GM23338 (cell line): ENCODE measurements at places on chromosomes 12 and 14. TPM values are rescaled to one million over a fixed set of nuclear protein-coding genes. Genes with fewer than 3 reads are reported as not detected.

- DNase-seq = no peak
- no peaks in the 10 kb centered on the region for H3K36me3 ChIP-seq
- no peaks in the 10 kb centered on the region for H3K4me1 ChIP-seq
- H3K4me3 ChIP-seq = no peak overlapping the region
- no peaks in the 10 kb centered on the region for H3K27me3 ChIP-seq
Observed at GRCh38 chr12:1919763-1920162, 1.3 kb upstream of the CACNA2D4 start.

- DNase-seq = no peak
- peaks cover 8% of the 10 kb centered on the region; the same call in 1 of the 2 replicates for H3K4me1 ChIP-seq
- H3K27me3 ChIP-seq = no peaks in the 10 kb centered on the region
- no peaks in the 10 kb centered on the region for H3K36me3 ChIP-seq
Observed at GRCh38 chr12:60042835-60043234, 447.0 kb downstream of the SLC16A7 start.

- H3K27me3 ChIP-seq = no peaks in the 10 kb centered on the region
- no peaks in the 10 kb centered on the region for H3K36me3 ChIP-seq
- no peak overlapping the region for H3K4me3 ChIP-seq
- no peak overlapping the region for H3K27ac ChIP-seq
Observed at GRCh38 chr14:104392001-104392395, 187.6 kb upstream of the C14orf180 start.

GRCh38 chr12:99154216-99154982 is 493.2 kb upstream of the GARIN6 start:
- H3K27me3 ChIP-seq = no peaks in the 10 kb centered on the region
- DNase-seq = peak; percentile 40
- no peaks in the 10 kb centered on the region for H3K36me3 ChIP-seq
- H3K27ac ChIP-seq = peak overlapping the region; percentile 58; the same call in 1 of the 2 replicates
- H3K4me3 ChIP-seq = peak overlapping the region; percentile 23
- peaks cover 41% of the 10 kb centered on the region for H3K4me1 ChIP-seq

DNA sequence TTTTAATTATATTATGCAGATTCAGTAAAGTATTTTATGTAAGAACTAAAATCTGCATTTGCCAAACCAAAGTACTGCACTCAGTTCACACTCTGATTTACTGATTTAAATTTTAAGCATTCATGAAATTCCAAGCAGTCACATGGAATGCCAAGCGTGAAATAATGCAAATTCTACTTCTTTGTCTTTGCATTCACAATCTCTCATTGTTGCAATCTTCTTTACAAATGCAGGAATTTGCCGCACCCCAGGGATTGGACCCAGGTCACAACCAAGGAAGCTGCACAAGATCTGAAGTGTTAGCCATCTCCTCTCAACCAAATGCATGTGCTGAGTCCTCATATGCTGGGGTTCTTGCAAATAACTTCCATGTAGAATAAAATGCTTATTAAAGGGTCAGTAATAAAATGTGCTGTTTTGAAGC is 71.9 kb downstream of the TUNAR start:
- H3K4me1 ChIP-seq = peaks cover 9% of the 10 kb centered on the region
- H3K27ac ChIP-seq = peak overlapping the region; percentile 93
- H3K27me3 ChIP-seq = no peaks in the 10 kb centered on the region

DNA sequence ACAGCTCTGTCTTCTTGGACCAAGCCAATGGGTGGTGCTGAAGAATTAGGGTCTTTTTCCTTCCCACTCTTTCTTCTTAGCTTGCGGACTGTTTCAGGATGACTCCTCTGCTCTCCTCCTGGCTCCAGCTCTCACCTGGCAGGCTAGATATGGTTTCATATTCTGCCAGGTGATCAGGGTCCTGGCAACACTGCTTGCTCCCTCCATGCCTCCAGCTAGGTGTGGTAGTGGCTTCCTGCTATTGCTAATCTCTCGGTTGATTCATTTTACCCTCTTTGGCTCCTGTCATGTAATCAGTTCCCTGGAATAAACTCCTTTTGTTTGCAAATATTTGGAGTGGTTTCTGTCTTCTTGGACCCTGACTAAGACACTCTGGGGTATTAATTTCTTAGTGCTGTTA is 4.3 kb upstream of the GZMH start:
- H3K4me3 ChIP-seq = no peak overlapping the region
- H3K4me1 ChIP-seq = no peaks in the 10 kb centered on the region
- no peak overlapping the region for H3K27ac ChIP-seq
- DNase-seq = no peak

DNA sequence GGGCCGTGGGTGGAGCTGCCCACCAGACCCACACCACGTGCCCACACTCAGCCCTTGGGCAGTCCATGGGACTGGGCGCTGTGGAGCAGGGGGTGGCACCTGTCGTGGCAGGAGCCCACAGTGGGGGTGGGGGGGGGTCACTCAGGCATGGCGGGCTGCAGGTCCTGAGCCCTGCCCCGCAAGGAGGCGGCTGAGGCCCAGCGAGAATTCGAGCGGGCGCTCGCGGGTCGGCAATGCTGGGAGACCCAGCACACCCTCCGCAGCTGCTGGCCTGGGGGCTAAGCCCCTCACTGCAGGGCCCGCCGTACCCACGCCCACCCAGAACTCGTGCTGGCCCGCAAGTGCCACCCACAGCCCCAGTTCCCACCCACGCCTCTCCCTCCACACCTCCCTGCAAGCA is 132.6 kb upstream of the GARIN2 start:
- H3K36me3 ChIP-seq = 0 out of 2 replicates have a peak, but pooled peaks cover 5% of the 10 kb centered on the region
- DNase-seq = no peak
- no peak overlapping the region for H3K4me3 ChIP-seq
- H3K4me1 ChIP-seq = no peaks in the 10 kb centered on the region
- no peak overlapping the region for H3K27ac ChIP-seq

DNA sequence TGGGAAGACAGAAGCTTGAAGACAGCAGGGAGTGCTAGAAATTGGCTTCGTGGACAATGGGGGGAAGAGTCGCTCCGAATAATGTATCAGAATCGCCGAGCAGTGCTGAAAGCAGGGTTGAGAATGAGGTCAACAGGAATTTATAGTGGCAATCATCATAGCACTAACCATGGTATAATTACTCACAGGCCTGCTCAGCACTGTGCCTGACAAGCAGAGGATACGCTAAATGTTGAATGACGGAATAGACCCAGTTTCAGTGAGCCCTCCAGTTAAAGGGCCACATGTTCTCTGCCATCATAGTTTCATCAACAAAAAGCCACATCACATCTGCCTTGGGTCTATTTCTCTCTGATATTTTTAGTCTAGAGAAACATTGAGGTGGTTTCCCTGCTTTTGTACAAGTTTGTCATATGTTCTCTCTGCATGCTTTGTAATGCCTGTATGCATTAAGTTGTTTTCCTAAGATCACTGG is 130.3 kb upstream of the EGLN3 start:
- no peak for DNase-seq
- H3K36me3 ChIP-seq = no peaks in the 10 kb centered on the region
- H3K4me1 ChIP-seq = no peaks in the 10 kb centered on the region; the same call in 1 of the 2 replicates
- no peak overlapping the region for H3K27ac ChIP-seq
- no peaks in the 10 kb centered on the region for H3K27me3 ChIP-seq

DNA sequence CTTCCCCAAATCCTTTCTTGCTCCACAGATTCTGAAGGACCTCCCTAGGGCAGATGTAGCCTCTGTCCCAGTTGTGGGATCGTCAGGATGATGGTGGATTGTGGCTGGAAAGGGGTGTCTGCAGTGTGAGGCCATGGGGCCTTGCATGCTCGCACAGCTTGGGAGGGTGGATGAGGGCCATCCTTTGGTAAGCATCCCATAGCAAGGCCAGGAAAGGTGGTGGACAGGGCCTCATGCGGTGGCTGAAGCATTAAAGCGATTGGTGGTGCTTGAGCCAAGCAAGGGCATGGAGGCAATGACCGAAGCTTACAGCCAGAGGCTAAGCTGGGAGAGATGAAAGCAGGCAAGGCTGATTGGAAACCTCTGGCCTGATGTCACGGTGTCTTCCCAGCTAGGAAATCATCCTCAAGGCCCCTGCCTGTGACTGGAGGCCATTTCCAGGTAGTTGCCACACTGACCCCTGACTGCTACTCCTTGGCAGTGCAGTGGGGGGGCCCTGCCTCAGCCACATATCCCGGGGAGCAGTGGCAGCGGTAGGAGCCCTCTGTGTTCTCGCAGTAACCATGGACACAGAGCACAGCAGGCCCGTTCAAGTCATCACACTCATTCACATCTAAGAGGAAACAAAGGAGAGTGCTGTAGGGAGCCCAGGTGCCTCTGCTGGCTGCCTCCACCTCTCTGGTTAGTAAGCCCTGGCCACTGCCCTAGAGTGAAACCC is 7.0 kb downstream of the ISCA2 start:
- H3K4me3 ChIP-seq = peak overlapping the region; percentile 8; the same call in 1 of the 2 replicates
- H3K4me1 ChIP-seq = peaks cover 23% of the 10 kb centered on the region
- H3K27ac ChIP-seq = peak overlapping the region; percentile 85
- DNase-seq = peak; percentile 83
- no peaks in the 10 kb centered on the region for H3K27me3 ChIP-seq

DNA sequence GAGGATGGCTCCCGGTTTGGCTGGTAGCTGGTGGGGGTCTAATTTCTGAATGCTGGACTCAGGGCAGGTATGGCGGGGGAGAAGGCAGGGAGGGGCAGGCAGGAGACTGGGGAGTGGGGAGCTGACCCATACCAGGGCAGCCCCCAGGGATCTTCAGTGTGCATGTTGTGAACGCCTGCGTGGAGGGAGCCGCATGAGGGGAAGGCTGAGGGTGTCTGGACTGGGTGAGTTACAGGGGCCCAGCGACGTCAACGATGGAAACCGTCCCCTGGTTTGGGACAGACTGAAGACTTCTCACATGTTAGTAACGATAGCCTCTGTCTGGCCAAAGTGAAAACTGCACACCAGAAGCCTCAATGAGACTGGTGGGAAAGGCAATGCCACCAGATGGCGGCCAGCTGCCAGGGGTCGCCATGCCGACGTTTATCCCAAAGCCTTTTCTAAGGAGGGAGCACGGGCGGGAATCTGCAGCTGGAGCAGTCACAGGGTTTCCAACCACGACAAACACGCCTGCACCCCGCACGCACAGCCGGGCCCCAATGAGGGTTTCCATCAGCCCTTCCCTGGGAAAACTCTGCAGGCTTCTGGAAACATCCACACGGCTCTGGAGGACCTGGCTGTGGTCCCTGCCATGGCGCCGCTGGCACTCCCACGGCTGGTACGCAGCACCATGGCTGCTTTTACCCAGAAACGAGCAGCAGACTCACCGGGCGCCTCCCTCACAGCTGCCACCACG is 14.0 kb downstream of the PGAM5 start:
- H3K27ac ChIP-seq = no peak overlapping the region
- H3K4me1 ChIP-seq = no peaks in the 10 kb centered on the region
- H3K36me3 ChIP-seq = peaks cover 19% of the 10 kb centered on the region
- no peak for DNase-seq

- H3K4me1 ChIP-seq = peaks cover 9% of the 10 kb centered on the region; the same call in 1 of the 2 replicates
- H3K27ac ChIP-seq = no peak overlapping the region
- no peak for DNase-seq
Observed at GRCh38 chr14:101500681-101501080, 60.6 kb upstream of the DIO3 start.

DNA sequence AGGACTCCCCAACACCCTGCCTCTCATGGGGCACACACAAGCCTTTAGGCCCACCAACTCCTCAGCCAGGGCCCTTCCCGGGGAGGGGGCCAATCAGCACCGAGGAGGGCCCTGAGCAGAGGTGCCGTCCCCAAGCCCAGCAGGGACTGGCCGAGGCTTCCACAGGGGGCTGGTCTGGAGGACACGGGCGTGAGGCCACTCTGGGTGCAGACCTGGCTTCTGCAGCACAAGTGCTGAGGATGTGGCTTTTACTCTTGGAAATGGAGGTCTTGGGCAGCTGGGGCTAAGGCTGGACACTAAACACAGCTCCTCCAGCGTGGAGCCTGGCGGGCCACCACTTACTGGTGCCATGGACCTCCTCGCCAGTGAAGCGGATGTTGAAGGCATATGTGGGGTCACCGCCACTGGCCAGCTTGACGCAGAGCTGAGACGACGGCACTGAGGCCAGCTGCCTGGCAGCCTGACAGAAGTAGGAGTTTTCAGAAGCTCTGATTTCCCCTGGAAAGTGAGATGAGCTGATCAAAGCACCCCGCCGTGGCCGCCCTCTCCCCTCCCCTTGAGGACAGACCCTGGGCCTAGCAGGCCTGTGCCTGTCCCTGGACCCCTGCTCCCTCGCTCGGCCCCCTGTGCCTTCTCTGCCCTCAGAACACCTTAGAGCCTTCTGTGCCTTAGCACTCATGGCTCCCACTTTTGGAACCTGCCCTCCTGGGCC is 44.0 kb downstream of the TRAFD1 start:
- no peaks in the 10 kb centered on the region; the same call in 1 of the 2 replicates for H3K36me3 ChIP-seq
- DNase-seq = no peak
- no peak overlapping the region for H3K4me3 ChIP-seq
- H3K4me1 ChIP-seq = no peaks in the 10 kb centered on the region
- H3K27ac ChIP-seq = no peak overlapping the region

DNA sequence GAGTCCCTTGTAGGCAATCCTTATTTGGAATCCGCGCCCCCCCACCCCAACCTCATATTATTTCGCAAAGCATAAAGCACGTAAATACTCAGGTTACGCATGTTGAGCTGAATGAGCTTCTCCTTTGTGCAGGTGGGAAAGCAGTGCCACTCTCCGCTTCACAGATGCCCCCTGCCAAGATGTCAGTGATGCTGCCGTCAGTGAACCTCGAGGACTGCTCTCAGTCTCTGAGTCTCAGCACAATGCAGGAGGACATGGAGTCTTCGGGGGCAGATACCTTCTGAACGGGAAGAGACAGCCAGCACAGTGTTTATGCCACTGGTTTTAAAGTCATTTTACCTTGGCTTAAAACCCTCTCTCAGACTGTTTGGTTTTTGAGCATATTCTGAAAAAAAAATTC is 90.1 kb upstream of the DACT1 start:
- H3K36me3 ChIP-seq = no peaks in the 10 kb centered on the region
- H3K27ac ChIP-seq = no peak overlapping the region
- no peak overlapping the region for H3K4me3 ChIP-seq

DNA sequence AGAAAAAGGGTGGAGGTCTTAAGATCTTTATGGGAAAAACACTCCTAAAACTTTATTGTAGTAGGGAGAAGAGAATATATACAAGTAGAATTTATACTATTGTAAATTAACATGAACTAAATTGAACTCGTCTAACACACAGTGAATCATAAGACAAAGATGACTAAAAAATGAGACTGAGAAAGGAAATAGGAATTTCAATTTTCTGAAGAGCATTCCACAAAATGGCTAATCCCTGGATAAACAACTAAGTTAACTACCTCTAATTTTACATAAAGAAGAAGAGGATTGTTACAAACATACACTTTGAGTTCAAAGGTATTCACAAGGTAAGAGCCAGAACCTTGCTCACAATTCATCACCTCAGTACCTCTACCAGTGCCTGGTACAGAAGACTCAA is 2.0 kb downstream of the MAP4K5 start:
- DNase-seq = no peak
- H3K36me3 ChIP-seq = no peaks in the 10 kb centered on the region
- no peak overlapping the region for H3K27ac ChIP-seq
- no peaks in the 10 kb centered on the region for H3K27me3 ChIP-seq

GRCh38 chr14:102610968-102611811 is 18.7 kb downstream of the RCOR1 start:
- H3K36me3 ChIP-seq = no peaks in the 10 kb centered on the region
- H3K27me3 ChIP-seq = no peaks in the 10 kb centered on the region
- H3K27ac ChIP-seq = no peak overlapping the region
- no peak overlapping the region for H3K4me3 ChIP-seq
- H3K4me1 ChIP-seq = no peaks in the 10 kb centered on the region
- no peak for DNase-seq

YEATS4 gene
- total RNA-seq = 82.5 and 90.5 TPM in 2 replicates

OVCH1 gene
- total RNA-seq = not detected in 2 replicates

NEUROD4 gene
- 0.07 TPM in 1 of 2 replicates, not detected in the other for total RNA-seq

MGP gene
- not detected in 2 replicates for total RNA-seq

PTCSC3 gene
- total RNA-seq = not detected in 2 replicates

TMCC3 gene
- 2.4 and 3.6 TPM in 2 replicates for total RNA-seq

PRIMA1 gene
- total RNA-seq = 3.3 and 3.5 TPM in 2 replicates

LRIG3 gene
- 7.5 and 10.9 TPM in 2 replicates for total RNA-seq

AVPR1A gene
- total RNA-seq = 0.08 and 0.24 TPM in 2 replicates

RNASE4 gene
- total RNA-seq = 1.6 and 2.0 TPM in 2 replicates

CLEC1A gene
- 1.1 TPM in 1 of 2 replicates, not detected in the other for total RNA-seq
